Activated CD4-positive, alpha-beta T cell treated with anti-CD3 and anti-CD28 coated beads for 4 hours (primary cell): ENCODE measurements at places on chromosomes 12 and 14.
A peak's percentile ranks its signal among the peaks of the same experiment; 100 is the strongest.

GRCh38 chr12:104155711-104156555 lies 17.9 kb upstream of the NFYB start:
- DNase-seq, result no peak

GRCh38 chr14:54116972-54117371 lies 160.3 kb upstream of the BMP4 start:
- DNase-seq, result no peak

- no peak for DNase-seq
Measured at GRCh38 chr14:56885825-56886224, 75.5 kb upstream of the OTX2 start.

DNA sequence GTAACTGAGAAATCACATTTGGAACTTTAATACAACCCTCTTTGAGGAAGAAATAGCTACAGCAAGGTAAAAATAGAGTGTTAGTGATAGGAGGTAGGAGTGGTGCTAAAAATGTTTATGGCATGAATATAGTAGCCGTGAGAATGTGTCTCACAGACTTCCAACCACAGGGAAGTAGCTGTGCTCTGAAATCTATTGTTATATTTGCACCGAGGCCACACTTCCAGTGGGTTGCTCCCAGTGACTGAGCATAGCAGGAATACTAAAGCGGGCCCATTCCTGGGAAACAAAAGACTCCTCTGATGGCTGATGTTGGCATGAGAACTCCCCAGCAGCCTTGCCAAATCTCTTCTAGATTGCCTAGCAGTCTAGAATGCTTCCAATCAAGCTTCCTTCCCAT lies 174.1 kb upstream of the PLXNC1 start:
- no peak for DNase-seq

DNA sequence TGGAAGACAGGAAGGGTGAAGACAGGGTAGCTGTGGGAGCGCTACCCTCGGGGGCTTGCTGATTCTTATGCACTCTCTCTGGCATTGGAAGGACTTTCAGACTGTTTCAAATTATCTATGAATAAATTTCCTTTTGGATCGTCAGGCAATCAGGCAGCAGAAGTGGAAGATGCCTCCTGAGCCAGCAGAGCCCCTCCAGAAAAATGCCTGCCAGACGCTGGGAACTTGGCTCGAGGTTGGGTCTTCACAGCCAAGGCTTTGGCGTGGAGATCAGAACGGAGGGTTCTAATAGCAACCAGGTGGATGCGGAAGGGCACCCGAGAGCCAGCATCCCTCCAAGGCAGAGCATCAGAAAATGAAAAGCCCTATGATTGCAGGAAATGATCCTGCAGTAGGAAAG lies 119.2 kb upstream of the RFLNA start:
- DNase-seq, result no peak

GRCh38 chr12:6963791-6964413 lies 6.6 kb downstream of the PHB2 start:
- no peak for DNase-seq

DNA sequence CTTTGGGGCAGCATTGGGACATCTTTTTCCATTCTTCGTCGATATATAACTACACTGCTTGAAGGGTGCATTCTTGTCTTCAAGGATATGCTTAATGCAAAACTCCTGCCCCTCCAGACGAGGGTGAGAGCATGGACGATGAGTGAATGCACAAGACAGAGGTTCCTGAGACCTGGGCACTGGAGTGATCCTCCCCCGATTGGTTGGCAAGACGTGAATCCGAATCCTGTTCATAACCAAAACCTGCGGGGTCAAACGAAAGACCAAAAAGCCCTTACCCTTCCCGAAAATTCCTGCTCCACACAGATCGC lies 684 bp downstream of the KANSL2 start:
- DNase-seq, result no peak

- DNase-seq, result no peak
Measured at GRCh38 chr12:65594409-65594808, 229.9 kb upstream of the HMGA2 start.

DNA sequence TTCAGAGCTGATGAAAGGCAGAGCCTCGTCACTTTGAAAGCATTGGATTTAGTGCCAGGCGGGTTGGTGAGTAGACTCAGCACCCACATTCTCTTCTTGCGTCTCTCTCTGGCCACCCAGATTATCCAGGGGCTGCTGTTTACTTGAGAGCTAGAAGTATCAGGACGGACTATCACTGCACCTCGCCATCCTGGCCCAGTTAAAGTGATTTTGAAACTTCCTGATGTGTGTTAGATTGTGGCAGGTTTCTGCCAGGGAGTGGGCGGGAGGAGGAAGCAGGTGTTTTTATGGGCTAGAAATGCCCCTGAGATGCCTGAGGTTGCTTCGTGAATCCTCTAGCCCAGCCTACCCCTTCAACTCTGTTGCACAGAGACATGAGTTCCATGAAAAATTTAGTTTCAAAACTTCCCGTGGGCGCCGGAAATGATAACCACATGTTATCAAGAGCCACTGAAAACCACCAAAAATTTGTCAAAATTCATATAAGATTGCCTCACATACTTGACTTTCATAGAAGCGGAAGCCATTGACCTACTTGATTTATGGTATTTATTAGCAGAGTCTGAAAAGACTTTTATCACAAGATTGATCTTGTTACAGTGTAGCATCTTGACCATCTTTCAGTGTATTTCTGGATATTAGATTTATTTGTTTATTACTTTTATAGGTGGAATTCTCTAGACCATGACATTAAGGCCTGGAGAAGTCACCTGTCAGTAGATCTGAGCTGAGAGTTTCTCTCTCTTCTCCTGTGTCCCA lies 466.0 kb downstream of the RAD51B start:
- DNase-seq, result peak; percentile 69

DNA sequence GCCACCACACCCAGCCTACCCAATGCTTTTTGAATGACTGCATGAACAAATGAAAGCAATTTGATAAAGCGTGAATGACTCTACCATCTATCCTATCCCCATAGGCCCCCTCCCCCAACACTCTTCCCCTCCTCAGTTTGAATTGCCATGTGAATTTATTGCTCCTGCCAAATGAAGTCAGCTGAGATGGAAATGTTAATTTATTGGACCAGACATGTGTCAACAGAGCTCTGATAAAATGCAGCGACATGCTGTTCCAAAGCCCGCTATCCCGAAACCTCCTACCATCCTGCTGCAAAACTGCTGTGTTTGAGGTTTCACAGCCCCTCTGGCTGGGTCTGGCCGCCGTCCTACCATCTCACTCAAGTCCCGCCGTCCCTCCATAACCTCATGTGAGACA lies 360.5 kb downstream of the CACNA1C start:
- no peak for DNase-seq

- no peak for DNase-seq
Measured at GRCh38 chr14:88196925-88197324, 126.1 kb downstream of the KCNK10 start.

- DNase-seq, result no peak
Measured at GRCh38 chr12:132024758-132025157, 75.0 kb downstream of the EP400 start.

DNA sequence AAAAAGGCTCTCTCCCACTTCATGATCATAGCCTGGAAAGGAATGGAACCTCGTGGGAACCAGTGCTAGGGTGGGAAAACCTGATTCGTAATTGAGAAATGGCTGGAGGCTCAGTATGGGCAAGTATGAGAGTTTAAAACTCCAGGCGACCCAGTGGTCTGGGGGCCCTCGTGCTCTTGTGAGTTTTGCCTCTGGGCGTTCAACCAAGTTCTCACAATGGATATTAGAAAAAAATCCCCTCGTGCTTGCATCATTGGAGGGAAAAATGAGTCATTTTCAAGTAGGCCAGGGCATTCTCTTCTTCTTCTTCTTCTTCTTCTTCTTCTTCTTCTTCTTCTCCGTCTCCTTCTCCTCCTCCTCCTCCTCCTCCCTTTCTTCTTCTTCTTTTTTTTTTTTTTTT lies 39.0 kb downstream of the GPR68 start:
- no peak for DNase-seq
